ENCODE measurements at places on chromosomes 11 and 22.

DNA sequence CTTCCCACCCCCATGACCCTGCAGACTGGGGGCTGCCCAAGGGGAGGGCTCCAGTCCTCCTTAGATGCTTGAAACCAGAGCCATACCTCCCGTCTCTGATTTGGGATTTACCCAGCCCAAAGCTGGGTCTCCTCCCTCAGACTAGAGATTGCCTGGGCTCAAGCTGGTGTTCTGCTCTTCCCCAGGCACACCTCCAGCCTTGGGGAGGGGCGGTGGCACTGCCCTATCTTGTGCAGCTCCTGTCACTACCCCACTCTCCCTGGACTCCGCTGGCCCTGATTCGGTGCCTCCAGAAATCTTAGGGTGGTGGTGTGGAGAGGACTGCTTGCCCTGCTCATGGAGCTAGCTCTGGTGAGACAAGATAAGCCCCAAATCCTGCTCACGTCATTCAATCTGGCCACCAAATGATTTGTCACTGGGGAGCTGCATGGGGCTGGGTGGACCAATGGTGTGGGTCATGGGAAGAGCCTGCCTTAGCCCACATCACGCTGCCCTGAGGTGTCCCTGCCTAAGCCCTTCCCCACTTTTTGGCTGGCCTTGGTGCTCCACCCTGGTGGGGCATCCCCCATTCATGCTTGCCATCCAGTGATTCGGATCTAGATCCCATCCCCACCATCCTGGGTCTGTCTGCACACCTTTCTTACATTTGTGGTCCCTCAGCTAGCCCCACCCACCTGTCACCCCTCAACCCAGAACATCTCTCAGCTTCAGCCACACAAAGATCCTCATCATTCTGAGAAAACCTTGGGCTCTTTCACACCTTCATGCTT is 87.7 kb downstream of the PDE2A start:
- DNase-seq, result no peak

DNA sequence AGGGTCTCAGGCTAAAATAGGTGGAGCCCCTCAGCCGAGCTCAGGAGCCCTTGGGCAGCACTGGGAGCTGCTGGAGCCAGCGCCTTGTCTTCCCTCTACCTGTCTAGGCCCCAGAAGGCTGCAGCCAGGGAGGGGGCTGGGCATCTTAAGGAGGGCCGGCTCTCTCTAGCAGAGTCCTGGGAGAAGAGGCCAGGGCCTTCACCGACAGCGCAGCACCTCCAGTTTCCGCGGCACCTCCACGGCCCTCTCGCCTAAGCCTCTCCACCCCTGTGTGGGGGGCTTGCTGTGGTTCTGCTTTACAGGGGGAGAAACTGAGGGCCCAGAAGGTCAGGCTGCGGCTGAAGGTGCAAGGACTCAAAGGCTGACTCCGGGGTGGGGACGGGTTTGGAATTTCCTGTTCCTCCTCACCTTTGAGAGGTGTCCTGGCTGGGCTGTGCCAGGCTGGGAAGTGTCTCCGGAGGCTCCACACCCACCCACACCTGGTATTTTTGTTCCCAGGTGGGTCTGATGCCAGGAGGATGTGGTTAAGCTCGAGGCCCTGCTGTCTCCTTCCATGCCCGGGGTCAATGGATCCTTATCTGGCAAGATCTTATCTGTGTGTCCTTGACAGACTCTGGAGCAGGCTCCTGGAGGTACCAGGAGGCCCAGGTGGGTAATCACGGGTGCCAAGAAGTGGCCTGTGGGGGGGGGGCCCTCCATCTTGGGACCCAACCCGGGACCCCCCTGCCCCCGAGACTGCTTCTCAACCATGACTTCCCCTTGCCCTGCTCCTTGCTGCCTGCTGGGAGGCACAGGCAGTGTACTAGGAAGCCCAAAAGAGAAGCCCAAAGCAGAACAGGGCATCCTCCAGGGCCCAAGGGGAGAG is 95.3 kb upstream of the FGF3 start:
- no peak for DNase-seq

DNA sequence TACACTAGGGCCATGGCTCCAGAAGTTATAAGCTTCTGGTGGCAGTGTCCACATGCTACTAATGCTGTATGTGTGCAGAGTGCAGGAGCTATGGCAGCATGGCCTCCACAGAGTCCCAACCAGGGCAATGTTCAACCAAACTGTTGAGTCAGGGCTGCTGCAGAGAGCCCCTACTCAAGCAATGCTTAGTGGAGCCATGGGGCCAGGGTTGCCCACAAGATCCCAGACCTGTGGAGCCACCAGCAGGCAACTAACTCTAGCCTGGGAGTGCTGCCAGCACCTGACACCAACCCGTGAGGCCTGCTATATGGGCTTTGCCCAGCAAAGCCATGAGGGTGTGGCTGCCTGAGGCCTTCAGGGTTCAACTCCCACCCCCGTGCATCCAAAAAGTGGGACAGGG is 655.2 kb downstream of the TBC1D22A start:
- no peak for DNase-seq

DNA sequence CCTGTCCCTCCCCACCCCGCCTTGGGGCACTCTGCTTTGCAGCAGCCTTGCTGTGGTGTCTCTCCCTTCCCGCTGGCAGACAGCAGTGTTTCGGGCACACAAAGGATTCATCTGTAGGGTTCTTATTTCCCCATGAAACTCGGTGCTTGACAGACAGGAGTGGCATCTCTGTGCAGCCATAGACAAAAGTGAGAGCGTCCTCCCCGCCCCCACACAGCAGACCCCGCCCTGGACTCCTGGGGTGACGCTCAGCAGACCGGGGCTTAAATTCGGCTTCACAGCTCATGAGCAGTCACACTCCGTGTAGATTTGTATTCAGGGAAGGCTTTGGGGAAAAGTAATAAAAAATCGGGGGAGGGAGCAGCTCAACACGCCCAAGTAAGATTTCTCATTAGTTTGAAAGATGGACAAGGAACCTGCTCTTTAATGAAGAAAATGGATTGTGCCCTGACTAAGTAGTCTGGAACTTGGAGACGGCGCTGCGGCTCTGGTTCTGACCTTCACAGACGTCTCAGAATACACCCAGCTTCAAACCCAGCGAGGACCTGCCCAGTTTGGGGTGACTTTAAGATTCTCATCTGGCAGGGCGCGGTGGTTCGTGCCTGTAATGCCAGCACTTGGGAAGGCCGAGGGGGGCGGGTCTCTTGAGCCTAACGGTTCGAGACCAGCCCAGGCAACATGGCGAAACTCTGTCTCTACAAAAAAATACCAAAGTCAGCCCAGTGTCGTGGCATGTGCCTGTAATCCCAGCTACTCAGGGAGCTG is 136.0 kb downstream of the CACNA1I start:
- DNase-seq, result no peak

DNA sequence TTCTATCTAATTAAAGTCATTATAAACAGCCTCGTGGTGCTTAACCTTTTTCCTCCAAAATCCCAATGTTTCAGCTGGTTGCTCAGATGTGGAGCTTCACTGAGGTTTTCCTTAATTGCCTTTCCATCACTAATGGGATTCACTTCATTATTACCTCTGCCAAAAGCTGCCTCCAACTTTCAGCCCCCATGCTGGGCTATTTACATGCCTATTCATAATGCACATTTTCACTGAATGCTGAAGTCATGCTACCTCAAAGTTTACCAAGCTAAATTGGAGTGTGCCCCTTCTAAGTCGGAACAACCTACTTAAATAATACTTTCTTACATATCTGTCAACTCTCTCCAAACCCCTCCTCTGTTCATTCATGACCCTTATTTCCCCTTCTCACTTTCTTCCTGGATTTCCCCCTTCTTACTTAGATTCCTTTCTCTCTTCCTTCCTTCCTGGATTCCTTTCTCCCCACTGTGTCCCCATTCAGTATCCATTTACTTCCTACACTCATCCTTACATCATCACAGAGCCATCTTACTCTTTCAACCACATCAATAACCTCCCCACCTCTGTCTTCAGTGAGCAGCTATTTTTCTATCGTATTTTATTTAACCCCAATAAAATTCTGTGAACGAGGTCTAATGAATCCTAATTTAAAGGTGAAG is 887.3 kb upstream of the TENM4 start:
- no peak for DNase-seq

DNA sequence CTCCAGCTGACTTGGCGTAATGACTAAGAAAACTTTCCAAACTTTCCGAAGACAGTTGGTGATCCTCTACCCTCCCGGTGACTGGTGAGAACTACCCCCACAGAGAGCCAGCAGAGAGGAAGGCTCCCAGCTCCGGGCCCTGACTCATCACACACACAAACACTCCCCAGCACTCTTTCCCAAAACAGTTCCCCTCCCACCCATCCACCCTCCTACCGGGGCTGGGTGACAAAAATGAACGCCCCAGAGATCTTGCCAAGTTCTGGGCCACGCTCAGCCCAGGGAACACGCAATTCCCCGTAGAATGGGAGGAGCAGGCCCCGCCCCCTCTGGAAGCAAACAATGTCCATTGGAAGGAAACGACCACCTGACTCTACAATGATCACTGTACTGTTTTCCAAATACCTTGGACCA is 21.3 kb upstream of the JAM3 start:
- DNase-seq, result peak; percentile 17

GRCh38 chr11:85137597-85137996 is 489.5 kb downstream of the DLG2 start:
- peak; percentile 86 for DNase-seq

GRCh38 chr11:65952052-65952521 is 6.8 kb downstream of the TSGA10IP start:
- no peak for DNase-seq

GRCh38 chr11:12942157-12942556 is 67.0 kb upstream of the RASSF10 start:
- DNase-seq, result no peak

DNA sequence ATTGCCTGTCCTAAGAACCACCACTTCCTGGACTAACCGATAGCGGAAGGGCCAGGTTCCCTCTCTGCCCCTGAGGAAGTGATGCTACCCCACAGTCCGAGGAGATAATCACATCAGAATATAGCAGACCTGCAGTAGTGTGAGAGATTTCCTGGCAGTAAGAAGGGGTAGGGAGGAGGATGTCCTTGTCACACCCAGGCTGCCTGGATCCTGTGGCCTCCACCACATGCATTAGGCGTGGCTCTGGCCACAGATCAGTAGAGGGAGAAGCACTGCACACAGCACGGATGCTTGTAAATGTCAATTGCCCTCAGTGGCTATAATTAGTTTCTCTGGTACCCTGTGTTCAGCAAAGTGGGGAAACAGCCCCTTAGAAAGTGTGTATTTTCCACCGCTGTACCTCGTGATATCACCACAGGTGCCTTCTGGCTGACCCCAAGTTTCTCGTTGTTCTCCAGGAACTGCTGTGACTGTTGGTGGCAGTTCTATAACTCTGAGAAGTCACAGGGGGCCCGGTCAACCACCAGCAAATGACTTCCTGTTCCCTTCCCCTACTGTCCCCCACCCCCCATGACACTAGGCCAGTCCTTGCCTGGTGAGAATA is 61.8 kb downstream of the UBASH3B start:
- DNase-seq, result no peak

- no peak for DNase-seq
Observed at GRCh38 chr22:37499027-37499707, 13.0 kb upstream of the MFNG start.

GRCh38 chr22:20031732-20032406 is 11.0 kb downstream of the TANGO2 start:
- no peak for DNase-seq

- DNase-seq, result peak; percentile 49
Observed at GRCh38 chr11:12537778-12538401, 136.3 kb upstream of the TEAD1 start.

DNA sequence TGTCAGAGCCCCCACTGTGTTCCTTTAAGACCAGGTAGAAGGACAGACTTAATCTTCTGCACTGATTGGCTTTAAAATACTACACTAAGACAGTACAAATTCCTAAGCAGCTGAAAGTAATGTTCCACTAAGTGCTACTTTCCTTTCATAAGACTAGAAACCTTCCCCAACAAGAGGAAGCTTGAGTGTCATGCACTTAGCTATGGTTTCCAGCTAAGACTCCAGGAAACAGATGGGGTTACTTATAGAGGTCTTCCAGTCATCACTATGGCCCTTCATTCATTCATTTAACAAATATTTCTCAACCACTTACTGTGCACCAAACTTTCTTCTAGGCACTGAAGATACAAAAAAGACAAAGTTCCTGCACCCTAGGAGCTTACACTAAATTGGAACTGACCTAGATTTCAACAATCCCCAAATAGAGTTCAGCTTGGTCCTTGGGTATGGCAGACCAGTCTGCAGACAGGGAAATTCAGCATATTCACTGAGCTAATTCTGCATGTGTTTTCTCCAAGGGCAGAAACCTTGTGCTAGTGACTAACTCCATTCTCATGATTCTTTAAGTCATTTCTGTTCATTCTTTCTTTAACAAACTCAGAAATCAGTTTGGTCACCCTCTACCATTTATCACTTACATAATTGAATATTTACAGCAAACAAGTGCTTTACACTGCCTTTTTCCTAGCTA is 178.4 kb upstream of the MTNR1B start:
- DNase-seq, result no peak

GRCh38 chr11:30016588-30017363 is at the start of gene KCNA4:
Gene KCNA4 (minus strand): TSS chr11:30017030. CDS start chr11:30012678, 4,352 bp downstream.
- DNase-seq, result peak; percentile 81

- DNase-seq, result no peak
Observed at GRCh38 chr11:133414506-133414905, 117.8 kb downstream of the OPCML start.

GRCh38 chr11:130831506-130831905 is 84.8 kb downstream of the SNX19 start:
- DNase-seq, result no peak

DNA sequence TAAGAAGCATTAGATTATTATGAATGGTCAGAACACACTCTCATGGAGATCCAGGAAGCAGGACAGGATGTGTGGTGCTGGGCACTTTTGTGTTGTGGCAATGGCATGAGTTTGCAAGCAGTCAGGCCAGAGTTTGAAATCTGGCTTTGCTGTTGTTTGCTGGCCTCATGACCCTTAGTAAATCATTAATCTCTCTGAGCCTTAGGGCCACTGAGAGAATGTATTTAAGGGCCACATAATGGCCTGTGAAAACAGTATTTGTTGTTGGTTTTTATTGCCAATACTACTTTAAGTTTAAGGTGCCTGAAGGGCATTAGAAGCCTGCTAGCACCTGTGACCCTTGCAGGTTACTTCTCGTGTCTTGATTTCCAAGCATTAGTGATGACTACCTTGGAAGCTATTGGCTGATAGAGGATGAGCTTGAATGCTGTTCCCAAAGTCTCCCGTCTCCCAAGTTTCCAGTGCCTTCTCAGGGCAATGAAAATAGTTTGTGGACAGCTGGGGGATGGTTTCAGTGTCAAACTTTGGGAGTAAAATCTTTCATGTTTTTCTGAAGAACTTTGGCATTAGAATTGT is 24.6 kb downstream of the STIM1 start:
- DNase-seq, result peak; percentile 86

DNA sequence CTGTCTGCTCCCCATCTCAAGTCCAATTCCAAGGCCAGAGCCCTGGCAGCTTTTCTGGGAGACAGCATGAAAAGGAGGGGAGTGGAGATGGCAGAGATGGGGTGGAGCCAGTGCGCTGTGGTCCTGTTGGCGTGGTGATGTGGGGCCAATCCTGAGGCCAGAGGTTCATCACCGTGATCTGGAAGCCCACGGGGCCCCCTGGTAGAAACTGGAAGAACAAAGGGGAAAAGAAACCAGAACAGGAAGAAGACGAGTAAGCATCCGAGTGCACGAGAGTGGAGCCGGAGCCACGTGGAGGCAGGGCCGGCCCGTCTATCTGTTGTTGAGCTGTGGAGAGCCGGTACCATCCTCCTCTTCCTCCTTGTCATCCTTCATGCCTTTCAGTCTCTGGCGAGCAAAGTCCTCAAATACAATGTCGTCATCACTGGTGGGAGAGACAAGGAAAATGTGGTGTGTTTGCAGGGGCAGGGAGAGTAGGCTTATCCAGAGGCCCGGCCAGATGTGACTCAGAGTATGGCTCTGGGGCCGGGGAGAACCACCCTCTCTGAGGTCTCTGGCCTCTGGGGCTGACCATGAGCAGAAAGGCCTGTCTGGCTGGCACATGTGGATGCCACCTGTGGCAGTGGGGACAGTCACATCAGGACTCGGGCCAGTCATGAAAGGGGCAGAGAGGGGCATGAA is 25.4 kb downstream of the TPBGL start:
- DNase-seq, result no peak

Measured in DMS53 (cell line).